ENCODE measurements at places on chromosomes 7 and 10.
A peak's percentile ranks its signal among the peaks of the same experiment; 100 is the strongest.

- no peak for DNase-seq
Measured at GRCh38 chr10:72783410-72783833, 91.5 kb downstream of the MCU start.

DNA sequence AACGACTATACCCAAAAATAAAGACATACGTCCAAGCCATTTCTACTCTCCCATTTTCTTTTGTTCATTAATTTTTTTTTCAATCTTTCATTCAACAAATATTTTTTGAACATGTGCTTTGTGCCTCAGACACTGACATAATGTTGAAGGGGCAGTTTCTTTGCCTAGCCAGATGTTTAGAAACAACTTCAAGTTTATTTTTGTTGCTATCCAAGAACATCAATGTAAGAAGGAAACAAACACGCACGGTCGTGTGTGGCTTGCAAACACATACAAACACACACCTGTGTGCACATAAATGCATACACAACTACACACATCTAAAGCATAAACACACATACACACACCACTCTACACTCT is 39.9 kb downstream of the BTBD16 start:
- DNase-seq = no peak

- no peak for DNase-seq
Measured at GRCh38 chr10:66852811-66853210, 73.0 kb upstream of the LRRTM3 start.

DNA sequence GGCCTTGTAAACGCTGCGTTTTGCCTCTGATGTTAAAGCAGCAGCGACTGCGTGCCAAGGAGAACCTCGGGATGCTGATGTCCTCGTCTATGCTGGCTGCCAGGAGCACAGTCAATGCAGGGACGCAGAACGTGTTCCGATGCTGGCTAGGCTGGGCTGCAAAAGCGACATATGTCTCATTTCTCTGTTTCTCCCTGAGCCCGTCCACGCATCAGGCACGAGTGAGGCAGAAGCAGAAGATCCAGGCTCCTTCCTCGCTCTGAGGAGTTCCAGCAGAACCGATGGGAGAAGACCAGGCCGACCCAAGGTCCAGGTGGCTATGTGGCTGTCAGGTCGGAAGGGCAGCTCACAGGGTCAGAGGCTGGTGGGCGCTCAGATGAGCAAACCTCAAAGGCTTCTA is 3.7 kb upstream of the FOXL3 start:
- DNase-seq = no peak

DNA sequence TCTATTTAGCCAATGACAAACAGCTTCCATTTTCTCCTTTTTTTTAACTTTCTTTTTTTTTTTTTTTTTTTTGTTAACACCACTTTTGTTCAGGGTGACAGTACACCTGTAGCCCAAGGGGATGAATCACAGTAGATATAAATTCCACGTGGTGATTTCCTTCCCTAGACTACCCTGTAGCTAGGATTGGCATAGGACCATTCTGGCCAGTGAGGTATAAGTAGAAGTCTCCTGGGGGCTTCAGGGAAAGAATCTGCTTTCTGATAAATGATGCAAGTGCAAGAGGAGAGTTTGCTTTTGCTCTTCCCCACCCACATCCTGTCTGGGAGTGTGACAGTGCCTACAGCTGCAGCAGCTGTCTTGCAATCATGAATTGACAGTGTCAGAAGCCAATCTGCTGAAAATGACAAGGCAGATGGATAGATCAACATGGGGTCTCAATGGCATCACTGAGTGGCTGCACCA is 63.2 kb upstream of the TOMM7 start:
- DNase-seq = no peak

DNA sequence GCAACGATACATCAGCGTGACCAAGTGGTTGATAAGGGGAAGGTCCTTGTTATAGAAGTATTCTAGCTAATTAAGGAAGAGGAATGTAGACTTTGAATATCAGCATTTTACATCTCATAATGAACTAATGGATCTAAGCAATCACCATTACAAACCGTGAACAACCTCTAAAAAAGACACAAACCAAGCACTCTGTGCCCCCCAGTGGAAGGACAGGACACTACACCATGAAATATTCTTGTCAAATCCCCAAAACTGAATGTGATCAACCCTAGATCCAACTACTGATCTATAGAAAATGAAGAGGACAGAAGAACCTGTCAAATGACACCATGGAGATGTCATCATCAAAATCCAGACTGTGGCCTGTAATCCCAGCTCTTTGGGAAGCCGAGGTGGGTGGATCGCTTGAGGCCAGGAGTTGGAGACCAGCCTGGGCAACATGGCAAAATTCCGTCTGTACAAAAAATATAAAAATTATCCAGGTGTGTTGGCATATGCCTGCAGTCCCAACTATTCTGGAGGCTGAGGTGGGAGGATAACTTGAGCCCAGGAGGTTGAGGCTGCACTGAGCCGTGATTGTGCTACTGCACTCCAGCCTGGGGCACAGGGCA is 111.3 kb upstream of the CARD11 start:
- peak; percentile 28 for DNase-seq

- no peak for DNase-seq
Measured at GRCh38 chr7:25926009-25926408, 226.0 kb upstream of the NFE2L3 start.

DNA sequence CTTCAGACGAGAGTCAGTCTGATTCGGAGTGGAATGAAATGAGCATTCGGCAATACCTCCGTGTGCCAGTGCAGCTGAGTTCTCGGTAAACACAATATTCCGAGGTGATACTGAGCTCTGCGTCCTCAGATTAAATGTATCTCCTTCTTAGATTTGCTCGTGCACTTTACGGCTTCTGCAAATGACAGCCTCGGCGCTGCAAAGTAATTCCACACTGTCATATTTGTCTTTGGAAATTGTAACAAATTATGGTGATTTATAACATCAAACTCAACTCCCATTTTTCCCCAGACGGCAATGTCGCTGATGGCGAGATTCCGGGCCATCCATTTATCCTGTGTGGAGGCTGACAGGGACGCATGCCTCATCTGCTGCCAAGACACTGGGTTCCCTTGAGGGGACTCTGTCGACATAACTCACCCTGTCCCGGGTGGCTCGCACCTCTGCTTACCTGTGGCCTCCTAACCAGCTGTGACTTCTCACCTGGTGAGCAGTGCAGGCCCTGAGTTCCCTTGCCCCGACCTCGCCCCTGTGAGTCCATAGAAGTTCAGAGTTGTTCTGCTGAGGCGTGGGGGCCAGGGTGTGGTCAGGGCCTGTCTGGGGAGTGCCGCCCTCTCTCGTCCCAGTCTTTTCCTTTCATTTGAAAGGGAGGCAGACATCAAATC is 201.9 kb downstream of the ADARB2 start:
- no peak for DNase-seq

GRCh38 chr7:20411372-20411771 is 80.7 kb downstream of the ITGB8 start:
- DNase-seq = no peak

DNA sequence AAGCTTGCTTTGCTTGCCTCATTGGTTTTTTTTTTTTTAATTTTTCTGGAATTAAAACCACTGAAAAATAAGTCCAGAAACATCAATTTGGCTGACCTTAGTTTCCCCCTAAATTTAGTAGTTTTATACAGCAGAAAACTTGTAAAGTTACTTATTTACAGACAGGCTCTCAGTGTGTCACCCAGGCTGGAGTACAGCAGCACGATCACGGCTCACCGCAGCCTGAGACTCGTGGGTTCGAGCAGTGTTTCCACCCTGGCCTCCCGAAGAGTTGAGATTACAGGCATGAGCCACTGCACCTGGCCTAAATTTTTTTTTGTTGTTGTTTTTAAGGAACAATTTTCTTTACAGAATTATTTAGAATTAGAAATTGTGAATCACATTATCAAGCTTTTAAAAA is 250.5 kb downstream of the SDK1 start:
- DNase-seq = no peak

GRCh38 chr7:23268746-23269145 is 22.2 kb downstream of the GPNMB start:
- no peak for DNase-seq
